ENCODE measurements at places on chromosomes 11 and 22. TPM values are rescaled to one million over a fixed set of nuclear protein-coding genes. Genes with fewer than 3 reads are reported as not detected.

- no peak for DNase-seq
- H3K27me3 ChIP-seq = no peaks in the 10 kb centered on the region
- peaks cover 12% of the 10 kb centered on the region for H3K36me3 ChIP-seq
- no peak overlapping the region for H3K27ac ChIP-seq
- peaks cover 9% of the 10 kb centered on the region for H3K4me1 ChIP-seq
Measured at GRCh38 chr11:64263021-64263946, 12.0 kb downstream of the PLCB3 start.

- no peaks in the 10 kb centered on the region for H3K4me1 ChIP-seq
- H3K27ac ChIP-seq = no peak overlapping the region
- no peaks in the 10 kb centered on the region for H3K36me3 ChIP-seq
- no peaks in the 10 kb centered on the region for H3K27me3 ChIP-seq
Measured at GRCh38 chr11:36053281-36053680, 109.4 kb downstream of the LDLRAD3 start.

DNA sequence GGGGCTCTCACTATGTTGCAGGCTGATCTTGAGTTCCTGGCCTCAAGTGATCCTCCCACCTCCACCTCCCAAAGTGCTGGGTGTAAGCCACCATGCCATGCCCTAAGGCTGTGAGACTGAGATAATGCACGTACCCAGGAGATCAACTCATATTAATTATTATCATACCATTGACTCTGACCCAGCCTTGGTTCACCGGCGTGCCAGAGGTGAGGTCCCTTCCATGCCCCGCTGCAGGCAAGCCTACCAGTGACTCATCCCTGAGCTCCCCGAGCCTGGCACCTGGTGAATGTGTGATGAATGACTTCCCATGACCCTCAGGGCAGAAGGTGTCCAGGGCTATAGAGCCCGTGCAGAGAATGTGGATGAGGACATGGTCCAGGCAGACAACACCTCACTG, 12.1 kb downstream of the GAL3ST1 start:
- DNase-seq = no peak
- H3K27ac ChIP-seq = no peak overlapping the region
- no peaks in the 10 kb centered on the region for H3K4me1 ChIP-seq

DNA sequence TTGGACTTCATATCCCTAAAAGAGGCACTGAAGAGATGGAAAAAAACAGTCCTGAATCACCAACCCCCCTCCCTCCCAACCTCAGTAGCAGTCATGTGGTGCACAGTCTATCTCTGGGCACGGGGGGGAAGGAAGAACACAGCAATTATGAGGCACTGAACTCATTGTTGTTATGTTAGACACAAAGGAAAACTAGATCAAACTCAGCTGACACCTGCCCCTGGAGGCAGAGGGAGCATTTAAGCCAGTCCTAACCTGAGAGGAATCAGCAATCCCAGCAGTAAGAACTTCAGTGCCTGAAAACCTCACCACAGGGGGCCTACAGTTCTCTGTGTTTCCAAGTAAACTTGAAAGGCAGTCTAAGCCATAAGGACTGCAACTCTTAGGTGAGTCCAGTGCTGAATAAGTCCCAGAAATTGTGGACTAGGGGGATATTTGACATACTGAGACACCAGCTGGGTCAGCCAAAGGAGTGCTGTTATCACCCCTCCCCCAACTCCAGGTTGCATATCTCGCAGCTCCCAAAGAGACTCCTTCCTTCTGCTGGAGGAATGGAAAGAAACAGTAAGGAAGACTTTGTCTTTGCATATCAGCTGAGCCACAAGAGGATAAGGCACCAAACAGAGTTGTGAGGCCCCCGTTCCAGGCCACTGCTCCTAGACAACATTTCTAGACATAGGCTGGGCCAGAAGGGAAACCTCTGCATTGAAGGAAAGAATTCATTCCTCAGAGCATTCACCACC, 72.5 kb downstream of the GLYATL1 start:
- H3K4me3 ChIP-seq = no peak overlapping the region
- no peak for DNase-seq
- H3K4me1 ChIP-seq = peaks cover 11% of the 10 kb centered on the region
- H3K36me3 ChIP-seq = no peaks in the 10 kb centered on the region

- no peak for DNase-seq
- H3K36me3 ChIP-seq = no peaks in the 10 kb centered on the region
- H3K27ac ChIP-seq = no peak overlapping the region
- no peaks in the 10 kb centered on the region for H3K27me3 ChIP-seq
- no peaks in the 10 kb centered on the region for H3K4me1 ChIP-seq
Measured at GRCh38 chr11:106879029-106879428, 139.2 kb downstream of the GUCY1A2 start.

GRCh38 chr11:35725885-35726284, 63.3 kb downstream of the TRIM44 start:
- no peaks in the 10 kb centered on the region for H3K4me1 ChIP-seq
- no peak overlapping the region for H3K4me3 ChIP-seq
- DNase-seq = no peak
- no peak overlapping the region for H3K27ac ChIP-seq

DNA sequence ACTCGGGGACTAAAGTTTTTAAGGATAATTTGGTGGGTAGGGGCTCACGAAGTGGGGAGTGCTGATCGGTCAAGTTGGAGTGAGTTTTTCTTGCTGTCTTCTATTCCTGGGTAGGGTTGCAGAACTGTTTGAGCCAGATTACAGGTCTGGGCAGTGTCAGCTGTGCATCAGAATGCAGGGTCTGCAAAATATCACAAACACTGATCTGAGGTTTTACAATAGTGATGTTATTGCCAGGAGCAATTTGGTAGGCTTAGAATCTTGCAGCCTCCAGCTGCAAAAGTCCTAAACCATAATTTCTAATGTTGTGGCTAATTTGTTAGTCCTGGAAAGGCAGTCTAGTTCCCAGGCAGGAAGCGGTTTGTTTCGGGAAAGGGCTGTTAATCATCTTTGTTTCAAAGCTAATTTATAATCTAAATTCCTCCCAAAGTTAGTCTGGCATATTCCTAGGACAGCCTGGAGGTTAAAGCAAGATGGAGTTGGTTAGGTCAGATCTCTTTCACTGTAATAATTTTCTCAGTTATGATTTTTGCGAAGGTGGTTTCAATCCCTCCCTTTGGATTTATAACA, 39.7 kb upstream of the CALCA start:
- H3K4me1 ChIP-seq = no peaks in the 10 kb centered on the region
- DNase-seq = no peak
- H3K27ac ChIP-seq = no peak overlapping the region

- peaks cover 32% of the 10 kb centered on the region for H3K4me1 ChIP-seq
- DNase-seq = no peak
Measured at GRCh38 chr22:45007391-45008185, 2.2 kb downstream of the PHF21B start.

DNA sequence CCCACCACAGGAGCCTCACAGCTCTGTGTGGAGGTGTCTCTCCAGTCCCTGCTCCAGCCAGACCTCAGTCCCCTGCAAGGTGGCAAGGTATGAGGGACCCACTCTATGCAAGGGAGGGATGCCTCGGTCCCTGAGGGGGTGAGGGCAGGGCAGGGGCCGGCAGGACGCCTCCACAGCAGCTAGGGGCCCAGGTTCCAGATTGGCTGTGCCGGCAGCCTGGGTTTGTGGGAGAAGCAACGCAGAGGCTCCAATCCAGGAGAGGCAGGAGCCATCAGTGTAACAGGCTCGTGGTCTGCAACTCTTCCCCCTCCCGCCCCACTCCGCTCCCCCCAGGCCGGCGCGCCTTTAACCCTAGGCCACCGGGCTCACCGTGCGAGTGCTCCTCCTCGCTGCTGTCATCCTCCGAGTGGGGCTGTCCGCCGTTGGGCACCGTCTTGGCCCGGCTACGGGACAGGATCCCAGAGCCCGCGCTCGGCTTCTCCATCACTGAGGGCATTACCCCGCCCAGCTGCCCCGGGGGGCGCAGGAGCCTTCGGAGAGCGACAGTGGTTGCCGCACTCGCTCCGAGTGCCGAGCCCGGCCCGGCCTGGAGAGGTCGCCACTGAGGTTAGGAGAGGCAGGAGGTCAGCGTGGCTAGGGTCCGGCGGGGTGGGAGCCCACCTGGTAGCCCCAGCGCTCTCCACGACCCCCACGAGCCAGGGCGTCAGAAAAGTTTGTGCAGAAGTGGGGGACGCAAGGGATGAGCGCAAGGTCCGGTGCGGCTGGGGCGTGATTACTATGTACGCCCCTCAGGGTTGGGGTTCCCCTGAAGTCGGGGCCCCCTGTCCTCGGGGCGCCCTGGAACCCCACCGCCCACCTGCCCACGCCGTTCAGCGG, 765 bp downstream of the RCOR2 start:
- H3K36me3 ChIP-seq = no peaks in the 10 kb centered on the region
- H3K27me3 ChIP-seq = peaks cover 3% of the 10 kb centered on the region
- H3K27ac ChIP-seq = no peak overlapping the region
- no peak for DNase-seq

DNA sequence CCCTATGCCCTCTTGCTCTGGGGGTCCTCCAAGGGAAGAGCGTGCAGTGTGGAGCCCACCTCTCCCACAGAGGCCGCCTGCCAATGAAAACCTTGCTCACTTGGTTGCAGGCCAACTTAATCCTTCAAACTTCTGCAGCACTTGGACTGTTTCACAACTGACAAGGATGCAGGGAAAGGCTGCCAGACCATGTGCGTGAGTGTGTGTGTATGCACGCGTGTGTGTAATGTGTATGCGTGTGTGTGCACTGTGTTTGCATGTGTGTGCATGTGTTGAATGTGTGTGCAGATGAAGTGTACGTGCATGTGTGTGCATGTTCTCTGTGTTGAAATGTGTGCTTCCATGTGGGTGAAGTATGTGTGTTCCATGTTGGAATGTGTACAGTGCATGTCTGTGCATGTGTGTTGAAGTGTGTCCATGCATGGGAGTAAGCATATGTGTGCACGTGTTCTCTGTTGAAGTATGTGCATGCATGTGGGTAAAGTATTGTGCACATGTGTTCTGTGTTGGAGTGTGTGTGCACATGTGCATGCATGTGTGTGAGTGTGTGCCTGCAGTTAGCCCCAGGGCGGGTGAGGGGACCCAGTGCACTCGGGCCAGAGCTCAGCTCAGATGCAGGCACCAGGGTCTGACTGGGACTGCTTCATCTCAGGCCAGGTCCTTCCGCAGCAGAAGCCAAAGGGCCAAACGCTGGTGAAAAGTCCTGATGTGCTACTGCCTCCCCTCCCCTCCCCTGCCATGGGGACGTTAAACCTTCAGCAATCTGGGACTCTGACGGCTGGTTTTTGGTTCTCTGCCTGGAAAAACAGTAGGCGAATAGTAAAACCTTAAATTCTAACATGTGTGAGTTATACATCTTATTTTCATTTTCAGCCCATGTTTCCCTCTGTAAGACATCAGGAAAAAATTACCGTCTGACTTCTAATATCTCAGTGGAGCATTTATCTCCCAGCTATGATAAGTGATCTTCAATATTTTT, 72.0 kb downstream of the FLI1 start:
- H3K4me3 ChIP-seq = no peak overlapping the region
- H3K36me3 ChIP-seq = peaks cover 2% of the 10 kb centered on the region
- H3K4me1 ChIP-seq = no peaks in the 10 kb centered on the region
- H3K27ac ChIP-seq = no peak overlapping the region
- H3K27me3 ChIP-seq = no peaks in the 10 kb centered on the region

DNA sequence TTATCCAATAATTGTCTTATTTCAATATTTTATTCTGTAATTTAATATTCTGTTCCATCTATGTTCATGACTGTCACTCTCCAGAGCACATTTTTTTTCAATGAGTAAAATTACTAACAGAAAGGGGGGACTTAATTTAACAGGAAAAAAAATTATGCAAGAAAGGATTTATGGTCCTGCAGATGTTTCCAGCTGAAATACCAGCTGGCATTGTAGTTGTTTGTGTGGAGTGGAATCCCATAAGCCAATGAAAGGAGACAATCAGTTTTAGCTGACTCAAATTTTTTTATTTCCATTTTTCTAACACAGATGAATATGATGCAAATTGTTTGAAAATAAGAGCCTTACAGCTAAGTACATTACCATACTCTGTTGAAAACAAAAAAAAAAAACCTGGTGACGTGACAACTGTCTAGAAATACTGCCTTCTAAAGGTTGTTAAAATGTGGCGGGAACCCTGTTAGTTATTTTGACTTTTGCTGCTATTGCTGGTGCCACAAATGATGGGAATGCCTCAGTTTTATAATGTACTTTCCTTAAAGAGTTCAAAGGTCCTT, 389.1 kb downstream of the ETS1 start:
- H3K27ac ChIP-seq = no peak overlapping the region
- no peaks in the 10 kb centered on the region for H3K36me3 ChIP-seq
- H3K4me1 ChIP-seq = no peaks in the 10 kb centered on the region
- no peaks in the 10 kb centered on the region for H3K27me3 ChIP-seq
- no peak overlapping the region for H3K4me3 ChIP-seq

- no peak for DNase-seq
- H3K36me3 ChIP-seq = no peaks in the 10 kb centered on the region
- H3K27me3 ChIP-seq = no peaks in the 10 kb centered on the region
- no peak overlapping the region for H3K4me3 ChIP-seq
Measured at GRCh38 chr11:30000986-30001750, 15.7 kb downstream of the KCNA4 start.

DNA sequence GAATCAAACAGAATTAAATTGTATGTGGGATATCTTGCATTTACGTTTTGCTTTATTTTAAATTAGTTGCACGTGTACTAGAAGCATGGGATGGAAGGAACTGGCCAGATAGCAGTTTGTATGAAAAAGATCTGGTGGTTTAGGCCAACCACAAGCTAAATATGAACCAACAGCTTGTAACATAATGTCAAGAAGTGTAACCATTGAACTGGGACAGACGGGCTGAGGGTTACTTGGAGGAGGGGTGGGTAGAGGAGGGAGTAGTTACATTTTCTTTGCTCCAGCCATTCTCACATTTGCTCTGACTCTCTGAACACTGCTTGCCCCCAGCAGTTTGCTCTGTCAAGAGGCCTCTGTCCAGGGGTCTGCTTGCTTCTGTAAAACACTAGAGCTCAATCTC, 31.7 kb upstream of the CXCR5 start:
- no peaks in the 10 kb centered on the region for H3K27me3 ChIP-seq
- H3K4me3 ChIP-seq = no peak overlapping the region

- DNase-seq = no peak
- no peaks in the 10 kb centered on the region for H3K36me3 ChIP-seq
- no peaks in the 10 kb centered on the region for H3K4me1 ChIP-seq
- no peak within 1 kb of the TSS for H3K4me3 ChIP-seq
Measured at GRCh38 chr22:22887621-22888503, at the start of gene IGLL5. TSS of gene IGLL5 (plus strand) at chr22:22887816. CDS start at chr22:22888054, 238 bp downstream.

DNA sequence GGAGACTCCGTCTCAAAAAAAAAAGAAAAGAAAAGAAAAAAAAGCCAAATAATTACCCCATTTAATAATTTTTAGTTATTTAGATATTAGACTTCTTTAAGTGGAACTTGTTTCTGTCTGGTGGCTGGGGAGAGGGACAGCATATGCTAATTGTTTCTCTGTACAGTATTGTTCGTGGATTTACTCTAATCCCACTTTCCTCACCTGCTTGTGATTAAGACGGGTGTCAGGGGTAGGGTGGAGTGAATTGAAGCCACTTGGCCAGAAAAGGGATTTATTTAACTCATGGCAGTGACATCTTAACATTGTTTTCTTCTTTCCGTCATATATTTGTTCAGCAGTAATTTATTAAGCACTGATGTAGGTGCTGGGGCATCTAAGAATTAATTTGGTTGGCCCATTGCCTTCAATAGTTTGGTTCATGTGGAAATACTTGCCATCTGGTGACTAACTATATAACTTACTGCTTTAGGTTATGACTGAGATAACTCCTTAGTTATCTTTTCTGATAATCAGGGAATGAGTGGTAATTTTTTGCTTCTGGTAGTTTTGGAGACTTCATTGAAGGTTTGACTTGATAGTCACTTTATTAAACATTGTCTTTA, 4.6 kb downstream of the TNRC6B start:
- no peak overlapping the region for H3K4me3 ChIP-seq
- peaks cover 55% of the 10 kb centered on the region for H3K4me1 ChIP-seq
- H3K27ac ChIP-seq = peak overlapping the region; percentile 75
- no peaks in the 10 kb centered on the region for H3K36me3 ChIP-seq

Gene FGF4
- total RNA-seq = not detected

Gene CD3G
- total RNA-seq = 0.84 TPM

Gene CYTH4
- 9.1 TPM for total RNA-seq

Gene THY1
- 1.3 TPM for total RNA-seq

Measured in liver (tissue), 10 donors.